Stimulated activated CD4-positive, alpha-beta T cell treated with anti-CD3 and anti-CD28 coated beads, Interleukin-2, amount 100 ng/mL, for 24 hours (primary cell): ENCODE measurements at places on chromosomes 3 and 15.

- DNase-seq: no peak
These were observed 26.5 kb upstream of the ACTL6A start for GRCh38 chr3:179536256-179536655.

GRCh38 chr3:11539218-11539617 is 104.5 kb downstream of the VGLL4 start:
- no peak for DNase-seq

- peak; percentile 46 for DNase-seq
These were observed 923 bp downstream of the SIAH2 start for GRCh38 chr3:150761831-150762661.

GRCh38 chr3:125194849-125195601 is 17.5 kb downstream of the SLC12A8 start:
- no peak for DNase-seq
